ENCODE measurements at places on chromosomes 2 and 18. TPM values are rescaled to one million over a fixed set of nuclear protein-coding genes. Genes with fewer than 3 reads are reported as not detected.

The FAM161A gene
- polyA plus RNA-seq, result 4.0 TPM

The MAPK4 gene
- polyA plus RNA-seq, result 3.1 TPM

The MOB1A gene
- 68.4 TPM for polyA plus RNA-seq

The GKN2 gene
- 0.75 TPM for polyA plus RNA-seq

The RIT2 gene
- 0.16 TPM for polyA plus RNA-seq

The GPR35 gene
- polyA plus RNA-seq, result 21.8 TPM

The DSG1 gene
- polyA plus RNA-seq, result 3.7 TPM

The SERPINB8 gene
- polyA plus RNA-seq, result 11.2 TPM

The IL36B gene
- 0.11 TPM for polyA plus RNA-seq

The DOK6 gene
- 0.75 TPM for polyA plus RNA-seq

The PPP1R1C gene
- 9.0 TPM for polyA plus RNA-seq

The SCTR gene
- 1.5 TPM for polyA plus RNA-seq

The HEATR5B gene
- 10.4 TPM for polyA plus RNA-seq

The TLX2 gene
- polyA plus RNA-seq, result 0.11 TPM

The MEIS1 gene
- 15.5 TPM for polyA plus RNA-seq

The C2orf74 gene
- polyA plus RNA-seq, result 51.6 TPM

The CHMP1B gene
- 74.2 TPM for polyA plus RNA-seq

The PDCD1 gene
- polyA plus RNA-seq, result 12.7 TPM

The MARCHF4 gene
- polyA plus RNA-seq, result 0.07 TPM

The TYMS gene
- polyA plus RNA-seq, result 17.8 TPM

The IL1R1 gene
- polyA plus RNA-seq, result 82.1 TPM

The AUP1 gene
- 208 TPM for polyA plus RNA-seq

The PAX8 gene
- 0.41 TPM for polyA plus RNA-seq

The C18orf54 gene
- polyA plus RNA-seq, result 2.1 TPM

The GPR45 gene
- 0.02 TPM for polyA plus RNA-seq

The NT5C1B gene
- polyA plus RNA-seq, result not detected

The C2orf72 gene
- 0.02 TPM for polyA plus RNA-seq

The KLHL29 gene
- 2.9 TPM for polyA plus RNA-seq

The RBM44 gene
- 0.82 TPM for polyA plus RNA-seq

The ELOA2 gene
- not detected for polyA plus RNA-seq

The AMER3 gene
- polyA plus RNA-seq, result 0.02 TPM

The ST6GAL2 gene
- 0.57 TPM for polyA plus RNA-seq

The MC5R gene
- 0.27 TPM for polyA plus RNA-seq

The C1QL2 gene
- 0.89 TPM for polyA plus RNA-seq

The LAMA1 gene
- polyA plus RNA-seq, result 2.9 TPM

The ERFE gene
- polyA plus RNA-seq, result 0.96 TPM

All from thymus (tissue), 14 donors.